ENCODE measurements at places on chromosomes 4 and X.
A peak's percentile ranks its signal among the peaks of the same experiment; 100 is the strongest.

DNA sequence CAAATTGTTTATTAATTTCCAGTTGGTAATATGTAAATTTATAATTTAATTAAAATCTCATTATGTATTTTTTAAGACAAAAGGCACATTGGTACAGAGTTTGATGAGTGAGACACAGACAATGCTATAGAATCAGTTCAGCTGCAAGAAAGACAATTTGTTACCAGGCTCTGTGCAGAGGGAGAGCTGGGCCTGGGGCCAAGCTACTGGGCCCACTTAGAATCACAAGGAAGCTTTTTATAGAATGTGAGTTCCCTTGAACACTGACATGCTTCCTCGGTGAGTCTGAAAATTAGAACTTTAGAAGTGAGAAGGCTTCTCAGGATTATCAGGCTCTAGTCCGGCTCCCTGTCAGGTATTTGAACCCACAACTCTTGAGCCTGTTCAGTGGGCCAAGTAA lies 129.0 kb downstream of the AFF2 start:
- no peak for DNase-seq

DNA sequence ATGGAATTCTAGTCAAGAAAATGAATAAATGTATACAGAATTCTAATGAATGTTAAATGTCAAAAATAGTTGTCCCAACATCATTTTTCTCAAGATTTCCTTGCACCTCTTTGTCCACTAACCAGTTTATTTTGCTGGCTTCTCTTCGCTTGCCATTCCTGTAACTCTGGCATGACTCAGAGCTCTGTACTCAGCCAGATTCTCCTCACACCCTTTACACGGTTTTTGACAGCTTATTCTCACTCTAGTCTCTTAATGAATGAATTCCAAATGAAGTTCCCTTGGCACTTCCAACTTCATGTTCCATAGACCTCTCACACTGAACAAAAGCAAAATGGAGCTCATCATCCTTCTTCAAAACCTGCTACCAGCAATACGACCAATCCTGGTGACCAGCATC lies 419.3 kb upstream of the SLIT2 start:
- no peak for DNase-seq

GRCh38 chrX:22196149-22196548 lies 76.6 kb upstream of the CBLL2 start:
- no peak for DNase-seq

DNA sequence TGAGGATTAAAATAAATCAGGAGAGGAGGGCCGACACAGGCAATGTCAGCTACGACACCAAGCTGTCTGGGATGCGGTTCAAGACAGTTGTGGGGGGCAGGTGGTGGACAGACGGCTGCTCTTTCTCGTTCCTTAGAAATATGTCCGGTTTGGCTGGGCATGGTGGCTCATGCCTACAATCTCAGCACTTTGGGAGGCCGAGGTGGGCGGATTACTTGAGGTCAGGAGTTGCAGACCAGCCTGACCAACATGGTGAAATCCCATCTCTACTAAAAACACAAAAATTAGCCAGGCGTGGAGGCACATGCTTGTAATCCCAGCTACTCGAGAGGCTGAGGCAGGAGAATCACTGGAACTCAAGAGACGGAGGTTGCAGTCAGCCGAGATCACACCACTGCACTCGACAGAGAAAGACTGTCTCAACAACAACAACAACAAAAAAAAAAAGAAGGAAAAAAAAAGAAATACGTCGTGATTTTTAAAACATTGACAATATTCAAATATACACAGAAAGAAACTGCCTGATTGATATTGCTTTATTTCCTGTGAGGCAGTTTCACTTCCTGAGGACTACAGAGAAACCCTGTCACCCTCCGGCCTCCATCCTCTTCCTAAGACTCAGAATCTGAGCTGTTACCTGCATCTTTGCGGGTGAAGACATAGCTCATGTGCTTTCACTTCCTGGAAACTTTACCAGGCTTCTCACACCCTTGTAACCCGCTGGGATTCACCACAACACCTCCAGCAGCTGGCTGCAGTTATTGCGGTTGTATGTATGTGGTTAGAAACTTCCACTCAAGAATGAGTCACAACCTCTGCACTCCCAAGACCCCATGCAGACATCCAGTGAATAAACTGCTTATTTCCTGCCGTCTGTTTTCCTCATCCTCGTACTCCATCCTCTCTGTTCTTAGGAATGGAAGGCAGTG lies 63.8 kb upstream of the STS start:
- peak; percentile 50 for DNase-seq

- DNase-seq: no peak
Observed at GRCh38 chr4:174757736-174758135, 71.3 kb downstream of the GLRA3 start.

DNA sequence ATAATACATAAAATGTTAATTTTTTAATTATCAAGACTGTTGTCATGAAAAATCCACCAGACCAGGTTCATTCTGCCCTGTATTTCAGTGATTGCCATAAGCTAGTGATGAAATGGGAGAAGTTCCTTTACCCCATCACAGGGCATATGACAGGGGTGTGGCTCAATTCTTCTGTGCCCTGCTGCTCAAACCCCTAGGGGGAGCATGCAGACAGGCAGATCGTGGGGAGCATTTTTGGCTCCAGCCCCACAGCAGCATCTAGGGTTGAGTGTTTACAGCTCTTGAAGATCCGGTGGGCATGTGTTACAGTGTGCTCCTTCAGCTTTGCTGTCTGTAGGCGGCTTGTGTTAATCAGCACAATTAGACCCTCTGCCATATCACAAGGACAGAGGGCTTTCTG lies 700.7 kb downstream of the PCDH18 start:
- no peak for DNase-seq

DNA sequence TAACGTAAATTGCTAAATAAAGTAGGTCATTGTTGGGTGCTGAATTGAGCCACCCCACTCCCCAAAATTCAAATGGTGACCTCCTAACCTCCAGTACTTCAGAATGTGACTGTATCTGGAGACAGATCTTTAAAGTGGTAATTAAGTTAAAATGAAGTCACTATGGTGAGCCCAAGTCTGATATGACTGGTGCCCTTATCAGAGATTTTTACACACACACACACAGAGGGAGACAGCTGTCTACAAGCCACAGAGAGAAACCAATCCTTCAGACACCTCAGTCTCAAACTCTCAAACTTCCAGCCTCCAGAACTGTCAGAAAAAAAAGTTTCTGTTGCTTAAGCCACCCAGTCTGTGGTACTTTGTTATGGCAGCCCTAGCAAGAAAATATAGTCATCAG lies 879.2 kb upstream of the INTU start:
- DNase-seq: no peak

DNA sequence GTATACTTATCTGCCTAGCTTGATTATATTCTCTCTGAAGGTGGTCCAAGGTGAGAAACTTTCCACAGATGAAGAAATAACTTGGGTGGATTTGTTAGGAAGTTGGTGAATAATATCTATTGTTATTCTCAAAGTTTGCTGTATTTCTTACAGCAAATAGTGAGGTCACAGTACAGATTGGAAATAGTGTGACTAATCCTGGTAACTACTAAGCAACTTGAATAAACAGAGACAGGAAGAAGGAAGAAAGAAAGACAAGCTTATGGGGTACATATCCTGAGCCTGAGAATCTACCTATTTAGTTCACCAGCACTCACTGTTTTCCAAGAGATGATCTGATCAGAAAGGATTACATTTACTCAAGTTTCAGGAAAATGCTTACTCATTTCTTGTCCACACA lies 1416.1 kb downstream of the RPA4 start:
- no peak for DNase-seq

GRCh38 chrX:43861750-43862149 lies 20.5 kb downstream of the MAOB start:
- no peak for DNase-seq
